Esophagus squamous epithelium (tissue), 5 donors: ENCODE measurements at places on chromosomes 11 and 22. TPM values are rescaled to one million over a fixed set of nuclear protein-coding genes. Genes with fewer than 3 reads are reported as not detected.
A peak's percentile ranks its signal among the peaks of the same experiment; 100 is the strongest.

LAYN gene
- 6.3 TPM for total RNA-seq

GRCh38 chr11:66492161-66492865, 12.1 kb downstream of the DPP3 start:
- H3K36me3 ChIP-seq: peaks cover 9% of the 10 kb centered on the region
- H3K27ac ChIP-seq: no peak overlapping the region
- DNase-seq: no peak
- no peaks in the 10 kb centered on the region for H3K27me3 ChIP-seq
- no peak overlapping the region for H3K4me3 ChIP-seq

DNA sequence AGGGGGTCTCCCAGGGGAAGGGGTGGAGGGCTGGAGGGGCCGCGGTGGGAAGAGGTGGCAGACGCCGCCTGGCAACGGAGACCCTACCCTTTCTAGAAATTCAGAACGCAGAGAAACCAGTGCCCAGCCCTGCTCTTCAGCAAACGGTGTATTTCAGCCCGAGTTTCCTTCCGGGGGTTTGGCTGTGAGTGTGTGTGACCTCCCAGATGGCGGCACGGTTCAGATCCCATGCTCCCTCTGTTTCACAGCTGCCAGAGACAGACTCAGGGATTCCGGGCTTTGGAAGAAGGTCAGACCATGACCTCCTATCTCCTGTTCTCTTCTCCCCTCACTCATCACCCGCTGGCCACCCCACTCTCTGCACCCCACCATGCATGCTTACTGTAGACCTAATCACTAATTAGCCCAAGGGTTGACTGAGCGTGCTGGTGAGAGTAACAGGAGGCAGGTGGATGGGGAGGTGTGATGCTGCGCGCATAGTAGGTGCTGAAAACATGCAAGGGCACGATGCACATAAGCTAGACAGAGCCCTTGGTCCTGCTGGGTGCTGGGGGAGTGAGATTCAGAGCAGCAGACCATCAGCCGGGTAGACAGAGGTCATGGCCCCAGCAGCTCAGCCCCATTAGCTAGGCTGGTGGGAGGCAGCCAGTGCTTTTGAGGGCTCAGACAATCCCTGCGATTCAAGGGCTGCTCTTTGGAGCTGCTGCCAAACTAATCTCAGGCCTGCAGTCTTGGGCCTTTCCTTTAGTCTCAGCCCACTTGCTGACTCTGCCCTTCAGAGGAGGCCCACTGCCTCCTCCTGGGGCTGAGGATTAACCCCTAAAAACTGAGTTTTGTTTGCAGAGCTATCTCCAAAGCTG, 256.5 kb upstream of the CADM1 start:
- H3K36me3 ChIP-seq: no peaks in the 10 kb centered on the region
- peak overlapping the region; percentile 79 for H3K4me3 ChIP-seq
- H3K27ac ChIP-seq: peak overlapping the region; percentile 62
- no peaks in the 10 kb centered on the region for H3K27me3 ChIP-seq
- H3K4me1 ChIP-seq: peaks cover 30% of the 10 kb centered on the region

GRCh38 chr11:2942447-2942846, 13.2 kb upstream of the PHLDA2 start:
- peaks cover 57% of the 10 kb centered on the region for H3K4me1 ChIP-seq
- no peak overlapping the region for H3K4me3 ChIP-seq
- H3K27ac ChIP-seq: no peak overlapping the region
- H3K27me3 ChIP-seq: no peaks in the 10 kb centered on the region
- H3K36me3 ChIP-seq: no peaks in the 10 kb centered on the region

DNA sequence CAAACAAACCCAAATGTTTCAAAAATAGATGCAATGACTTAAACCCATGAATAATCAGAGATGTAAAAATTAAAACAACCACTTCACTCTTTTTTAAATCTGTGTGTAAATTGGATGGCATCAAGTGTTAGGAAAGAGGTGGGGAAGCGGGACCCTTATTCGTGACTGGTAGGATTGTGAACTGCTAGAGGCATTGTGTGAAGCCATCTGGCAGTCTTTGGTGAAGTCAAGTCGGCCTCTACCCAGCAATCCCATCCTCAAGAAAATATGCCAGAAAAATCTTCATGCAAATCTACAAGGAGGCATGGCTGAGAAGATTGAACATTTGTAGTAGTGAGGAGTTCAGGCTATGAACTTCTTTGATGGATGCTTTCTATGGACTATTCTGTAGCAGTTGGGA, 114.6 kb upstream of the C11orf87 start:
- DNase-seq: no peak
- peaks cover 12% of the 10 kb centered on the region for H3K4me1 ChIP-seq
- no peaks in the 10 kb centered on the region for H3K36me3 ChIP-seq
- no peaks in the 10 kb centered on the region for H3K27me3 ChIP-seq

DNA sequence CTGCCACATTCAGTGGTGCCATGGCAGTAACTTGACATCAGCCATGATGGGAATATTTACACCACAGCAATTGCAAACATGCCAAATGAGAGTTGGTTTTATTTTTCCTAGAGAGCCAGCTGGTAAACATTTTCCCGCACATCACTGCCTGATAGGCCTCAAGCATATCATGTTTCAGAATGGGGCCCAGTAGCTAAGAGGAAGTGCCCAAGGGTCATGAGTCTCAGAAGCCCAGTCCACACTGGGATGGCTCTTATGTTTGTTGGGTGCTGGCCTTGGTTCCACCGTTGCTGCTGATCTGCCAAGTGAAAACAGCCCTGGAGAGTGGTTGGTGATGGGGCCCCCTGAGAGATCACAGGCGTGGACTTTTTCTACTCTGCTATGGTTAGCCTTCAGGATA, 64.3 kb upstream of the NAV2 start:
- no peak overlapping the region for H3K27ac ChIP-seq
- no peaks in the 10 kb centered on the region for H3K36me3 ChIP-seq
- no peak for DNase-seq
- H3K27me3 ChIP-seq: no peaks in the 10 kb centered on the region
- peaks cover 4% of the 10 kb centered on the region for H3K4me1 ChIP-seq

DNA sequence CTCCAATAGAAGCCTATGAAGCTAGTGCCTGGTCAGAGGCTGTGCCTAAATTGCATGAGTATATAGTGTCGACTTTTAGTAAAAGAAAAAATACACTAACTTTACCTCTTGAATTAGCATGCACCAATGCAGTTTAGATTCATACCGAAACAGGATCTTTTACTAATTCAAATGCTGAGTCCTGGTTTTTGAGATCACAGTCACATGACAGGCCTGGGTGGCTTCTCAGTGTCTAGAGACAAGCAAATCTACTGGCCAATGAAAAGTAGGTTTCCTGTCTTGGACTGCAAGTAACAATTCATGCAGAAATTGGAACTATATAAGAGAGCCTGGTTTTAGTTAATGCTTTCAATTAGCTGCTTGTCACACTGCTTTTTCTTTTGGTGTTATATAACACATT, 7.2 kb downstream of the ARHGEF12 start:
- no peak overlapping the region for H3K27ac ChIP-seq
- peaks cover 8% of the 10 kb centered on the region for H3K4me1 ChIP-seq
- no peak overlapping the region for H3K4me3 ChIP-seq
- no peaks in the 10 kb centered on the region for H3K27me3 ChIP-seq

DNA sequence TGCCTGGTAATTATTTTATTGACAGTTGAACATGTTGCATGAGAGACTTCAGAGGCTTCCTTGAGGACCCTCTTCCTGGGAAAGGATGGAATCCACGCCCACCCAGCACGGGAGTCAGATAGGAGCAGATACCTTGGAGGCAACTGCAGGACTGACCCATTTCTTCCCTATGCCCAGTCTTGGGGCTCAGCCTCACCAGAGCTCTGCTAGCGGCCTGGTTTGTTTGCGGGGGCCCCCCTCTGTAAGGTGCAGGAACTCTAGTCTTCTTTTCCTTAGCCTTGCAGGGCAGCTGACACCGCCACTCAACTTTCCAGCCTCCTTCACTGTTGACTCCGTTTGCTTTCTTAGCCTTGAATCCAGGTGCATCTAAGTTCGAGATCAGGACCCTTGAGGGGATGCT, 1032.8 kb downstream of the BRD1 start:
- no peaks in the 10 kb centered on the region for H3K27me3 ChIP-seq
- no peaks in the 10 kb centered on the region for H3K36me3 ChIP-seq
- H3K4me1 ChIP-seq: no peaks in the 10 kb centered on the region
- H3K27ac ChIP-seq: no peak overlapping the region
- H3K4me3 ChIP-seq: no peak overlapping the region

- no peak for DNase-seq
- peaks cover 24% of the 10 kb centered on the region for H3K4me1 ChIP-seq
- peak overlapping the region; percentile 78 for H3K4me3 ChIP-seq
- peak overlapping the region; percentile 90 for H3K27ac ChIP-seq
- H3K36me3 ChIP-seq: peaks cover 23% of the 10 kb centered on the region
These were observed 739 bp downstream of the ZMAT5 start for GRCh38 chr22:29765905-29766631.

DNA sequence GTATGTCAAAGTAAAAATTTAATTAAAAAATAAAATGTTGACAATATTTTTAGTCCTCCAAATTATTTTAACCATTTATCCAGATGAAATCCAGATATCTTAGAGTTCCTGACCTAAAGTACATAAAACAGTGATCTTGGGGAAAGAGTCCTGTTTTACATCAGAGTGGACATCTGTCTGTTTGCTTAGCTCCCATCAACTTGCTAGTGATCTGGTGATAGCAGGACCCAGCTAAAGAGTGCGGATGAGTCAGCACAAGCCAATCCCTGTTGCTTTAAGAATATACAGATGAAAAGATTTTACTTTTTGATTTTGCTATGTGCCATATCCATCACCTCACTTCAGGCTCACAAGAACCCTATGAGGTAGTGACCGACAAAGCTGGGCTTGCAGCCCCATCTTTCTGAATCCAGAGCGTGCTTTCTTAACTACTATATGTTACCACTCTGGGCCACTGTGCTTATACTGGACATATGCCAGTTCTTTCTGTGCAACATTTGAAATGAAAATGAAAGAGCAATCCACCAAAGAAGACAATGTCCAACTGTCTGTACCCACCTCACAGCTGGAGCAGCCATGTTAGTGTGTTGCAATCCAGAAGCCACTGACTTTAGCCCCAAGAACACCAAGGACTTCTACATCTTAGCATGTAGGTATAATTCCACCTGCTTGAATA, 167.6 kb upstream of the SESN3 start:
- no peak overlapping the region for H3K4me3 ChIP-seq
- no peak for DNase-seq
- no peaks in the 10 kb centered on the region for H3K27me3 ChIP-seq

CRYBA4 gene
- total RNA-seq: not detected

GRCh38 chr11:104033134-104033533, 3.3 kb upstream of the DDI1 start:
- no peak overlapping the region for H3K27ac ChIP-seq
- no peak overlapping the region for H3K4me3 ChIP-seq
- no peaks in the 10 kb centered on the region for H3K36me3 ChIP-seq
- DNase-seq: no peak
- H3K4me1 ChIP-seq: no peaks in the 10 kb centered on the region

- no peak overlapping the region for H3K4me3 ChIP-seq
- peak; percentile 27 for DNase-seq
- no peaks in the 10 kb centered on the region for H3K27me3 ChIP-seq
- H3K4me1 ChIP-seq: peaks cover 31% of the 10 kb centered on the region
These were observed 2.3 kb downstream of the CASTOR1 start for GRCh38 chr22:30286813-30287647.
